ENCODE measurements at places on chromosomes 5 and 9.

- no peak for DNase-seq
Measured at GRCh38 chr5:177126771-177127170, 6.8 kb upstream of the NSD1 start.

DNA sequence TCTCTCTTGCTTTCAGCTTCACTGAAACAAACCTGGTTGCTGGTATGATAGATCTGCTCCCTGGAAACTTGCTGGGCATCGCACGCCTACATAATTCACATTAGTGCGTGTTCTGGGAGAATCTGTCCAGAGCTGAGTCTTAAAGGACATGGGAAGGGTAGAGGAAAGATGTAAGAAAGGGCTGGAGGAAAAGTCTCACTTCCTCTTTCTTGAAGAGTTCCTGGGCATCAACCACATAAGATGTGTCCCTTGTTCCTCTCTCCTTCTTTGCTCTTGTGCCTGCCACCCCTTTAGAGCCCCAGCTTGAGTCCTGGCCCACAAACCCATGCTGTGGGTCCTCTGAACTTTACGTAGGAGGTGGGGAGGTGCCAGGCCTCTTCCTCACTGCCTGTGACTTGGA is 205.3 kb upstream of the PANK3 start:
- no peak for DNase-seq

GRCh38 chr9:2761424-2761823 is 44.1 kb downstream of the KCNV2 start:
- no peak for DNase-seq

- DNase-seq = no peak
Measured at GRCh38 chr5:53890490-53890889, 330.1 kb downstream of the NDUFS4 start.

- no peak for DNase-seq
Measured at GRCh38 chr5:98933445-98934072, 4.8 kb upstream of the CHD1 start.

DNA sequence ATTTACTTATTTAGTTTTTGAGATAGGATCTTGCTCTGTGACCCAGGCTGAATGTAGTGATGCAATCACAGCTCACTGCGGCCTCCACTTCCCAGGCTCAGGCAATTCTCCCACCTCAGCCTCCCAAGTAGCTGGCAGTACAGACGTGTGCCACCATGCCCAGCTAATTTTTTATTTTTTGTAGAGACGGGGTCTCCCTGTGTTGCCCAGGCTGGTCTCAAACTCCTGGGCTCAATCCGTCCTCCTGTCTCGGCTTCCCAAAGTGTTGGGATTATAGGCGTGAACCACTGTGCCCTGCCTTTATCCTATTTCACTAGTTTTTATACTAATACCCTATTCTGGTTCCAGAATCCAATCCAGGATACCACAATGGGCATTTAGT is 6.8 kb downstream of the RPS14 start:
- no peak for DNase-seq

- no peak for DNase-seq
Measured at GRCh38 chr5:92801911-92802310, 779.1 kb downstream of the NR2F1-AS1 start.

- no peak for DNase-seq
Measured at GRCh38 chr9:118732998-118733397, 636.2 kb downstream of the BRINP1 start.

GRCh38 chr9:131012023-131012334 is 3.0 kb downstream of the LAMC3 start:
- DNase-seq = no peak

DNA sequence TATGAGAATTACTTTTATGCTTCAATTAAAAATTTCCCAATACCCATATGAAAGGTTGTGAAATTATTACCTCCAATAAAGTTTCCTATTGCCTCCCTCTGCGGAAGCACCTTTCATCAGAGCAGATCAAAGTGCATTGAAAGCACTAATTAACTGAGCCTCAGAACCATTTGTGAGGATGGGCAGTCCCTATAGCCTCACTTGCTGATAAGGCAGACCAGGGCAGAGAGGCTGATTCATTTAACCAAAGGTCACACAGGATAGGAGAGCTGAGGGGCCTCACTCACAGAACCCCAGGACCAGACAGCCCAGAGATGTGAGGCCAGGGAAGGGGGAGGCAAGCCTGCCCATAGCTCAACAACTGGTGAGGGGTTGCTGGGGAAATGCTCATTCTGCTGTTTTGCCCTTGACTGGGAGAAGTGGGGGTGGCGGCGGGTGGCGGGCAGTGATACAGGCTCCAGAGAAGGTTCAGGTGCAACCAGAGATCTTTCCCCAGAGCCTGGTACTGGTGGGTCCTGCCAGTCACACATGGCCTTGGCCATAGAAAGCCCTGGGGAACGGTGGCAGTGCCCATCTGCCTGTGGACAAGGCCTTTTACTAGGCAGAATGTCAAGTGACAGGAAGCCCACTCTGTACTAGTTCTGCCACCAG is 57.9 kb downstream of the MACROH2A1 start:
- DNase-seq = no peak

- DNase-seq = no peak
Measured at GRCh38 chr5:16740811-16741392, 124.1 kb upstream of the RETREG1 start.

GRCh38 chr5:128927644-128928043 is 37.6 kb upstream of the SLC27A6 start:
- DNase-seq = no peak

GRCh38 chr9:88143957-88144625 is 5.8 kb upstream of the SPATA31C2 start:
- DNase-seq = no peak

- DNase-seq = no peak
Measured at GRCh38 chr5:135382106-135382790, 16.8 kb downstream of the MACROH2A1 start.

- DNase-seq = no peak
Measured at GRCh38 chr9:127755061-127756060, 20.3 kb upstream of the TOR2A start.

DNA sequence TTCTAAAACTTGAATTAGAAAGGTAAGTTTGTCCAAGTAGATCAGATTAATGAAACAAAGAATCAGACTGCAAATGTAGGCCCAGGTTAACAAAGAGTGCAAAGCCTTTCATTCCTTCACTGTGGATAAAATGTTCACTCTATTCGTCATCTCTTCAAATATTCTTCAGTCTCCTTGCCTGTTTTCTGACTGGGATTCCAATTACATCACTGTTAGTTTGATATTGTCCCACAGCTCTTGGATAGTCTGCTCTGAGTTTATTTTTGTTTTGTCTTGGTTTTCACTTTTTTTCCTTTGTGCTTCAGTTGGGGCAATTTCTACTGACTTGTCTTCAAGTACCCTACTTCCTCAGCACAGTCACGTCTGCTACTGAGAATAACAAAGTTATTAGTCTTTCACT is 38.5 kb upstream of the GZMA start:
- DNase-seq = no peak

DNA sequence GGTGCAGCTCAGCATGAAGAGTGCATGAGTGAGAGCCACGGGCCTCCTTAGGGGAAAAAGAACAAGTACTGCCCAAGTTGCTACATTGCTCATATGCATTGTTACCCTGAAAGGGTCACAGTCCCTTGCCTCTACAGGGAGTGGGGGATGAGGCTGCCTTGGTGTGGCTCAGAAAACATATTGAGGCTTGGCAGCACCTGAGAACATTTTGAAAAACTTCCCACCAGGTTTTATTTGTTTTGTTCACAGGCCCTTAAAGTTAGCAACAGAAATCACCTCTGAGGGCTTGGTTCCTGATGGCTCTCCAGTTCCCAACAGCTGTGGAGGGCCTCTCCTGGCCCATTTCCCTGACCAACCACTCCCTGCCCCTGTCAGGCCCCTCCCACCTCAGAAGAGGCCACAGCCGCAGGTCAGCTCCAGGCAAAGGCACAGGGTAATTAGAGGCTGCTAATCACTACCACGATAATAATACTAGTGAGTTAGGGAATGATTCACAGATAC is 90.7 kb upstream of the ADRA1B start:
- no peak for DNase-seq

All from activated gamma-delta T cell treated with anti-CD3 and anti-CD28 coated beads, Interleukin-2, amount 50 U/mL, for 16 hours (primary cell).